AG09319 (cell line): ENCODE measurements at places on chromosomes 2 and 18.

DNA sequence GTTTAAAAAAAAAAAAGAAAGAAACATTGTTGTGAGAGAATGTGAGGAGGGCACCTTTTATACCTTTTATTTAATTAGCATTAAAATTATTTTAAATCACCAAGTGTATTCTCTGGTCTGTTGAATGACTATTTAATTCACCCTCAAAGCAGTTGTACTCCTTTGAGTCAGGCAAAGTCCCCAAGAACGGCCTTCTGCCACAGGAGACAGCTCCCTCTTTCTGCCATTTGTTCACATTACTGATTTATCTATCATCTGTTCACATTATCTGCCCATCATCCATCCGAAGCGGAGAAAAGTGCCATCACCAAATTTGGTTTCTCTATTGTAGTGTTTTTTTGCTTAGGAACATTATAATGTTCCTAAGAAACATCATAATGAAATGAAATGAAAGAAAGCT lies 240.7 kb upstream of the DPP10 start:
- DNase-seq = no peak

- no peak for DNase-seq
Measured at GRCh38 chr2:161131804-161132203, 28.4 kb upstream of the TANK start.

GRCh38 chr2:223501641-223502040 lies 100.5 kb downstream of the SCG2 start:
- DNase-seq = no peak

DNA sequence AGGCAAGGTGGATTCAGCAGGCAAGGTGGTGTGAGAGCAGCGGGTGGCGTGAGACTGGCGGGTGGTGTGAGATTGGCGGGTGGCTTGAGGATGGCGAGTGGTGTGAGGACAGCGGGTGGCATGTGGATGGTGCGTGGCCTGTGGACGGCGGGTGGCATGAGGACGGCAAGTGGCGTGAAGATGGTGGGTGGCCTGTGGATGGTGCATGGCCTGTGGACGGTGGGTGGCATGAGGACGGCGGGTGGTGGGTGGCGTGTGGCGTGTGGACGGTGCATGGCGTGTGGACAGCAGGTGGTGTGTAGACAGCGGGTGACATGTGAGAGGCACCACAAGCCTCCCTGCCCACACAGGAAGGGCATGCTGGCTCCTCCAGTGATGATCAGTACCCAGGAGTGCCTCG lies 186.9 kb upstream of the SALL3 start:
- no peak for DNase-seq

DNA sequence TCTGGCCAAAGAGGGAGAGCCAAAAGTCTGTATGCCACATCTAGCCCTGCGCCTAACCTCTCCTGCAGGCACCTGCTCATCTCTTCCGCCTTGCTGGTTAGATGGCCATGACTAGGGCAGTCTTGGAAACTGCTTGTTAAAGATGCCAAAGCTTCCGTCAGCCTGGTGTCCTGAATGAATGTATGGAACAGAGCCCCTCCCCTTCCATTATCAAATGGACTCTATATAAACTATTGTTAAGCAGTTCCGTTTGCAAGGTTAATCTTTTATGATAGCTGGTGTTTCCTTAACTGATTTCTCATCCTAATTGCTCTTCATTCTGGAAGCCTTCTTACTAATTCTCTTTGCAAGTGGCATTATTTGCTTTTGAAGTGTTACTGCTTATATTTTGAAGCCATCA lies 87.1 kb downstream of the ATP9B start:
- no peak for DNase-seq
